ENCODE measurements at places on chromosomes 11 and 22.

GRCh38 chr22:37709445-37709765, 12.6 kb downstream of the TRIOBP start:
- DNase-seq: no peak

DNA sequence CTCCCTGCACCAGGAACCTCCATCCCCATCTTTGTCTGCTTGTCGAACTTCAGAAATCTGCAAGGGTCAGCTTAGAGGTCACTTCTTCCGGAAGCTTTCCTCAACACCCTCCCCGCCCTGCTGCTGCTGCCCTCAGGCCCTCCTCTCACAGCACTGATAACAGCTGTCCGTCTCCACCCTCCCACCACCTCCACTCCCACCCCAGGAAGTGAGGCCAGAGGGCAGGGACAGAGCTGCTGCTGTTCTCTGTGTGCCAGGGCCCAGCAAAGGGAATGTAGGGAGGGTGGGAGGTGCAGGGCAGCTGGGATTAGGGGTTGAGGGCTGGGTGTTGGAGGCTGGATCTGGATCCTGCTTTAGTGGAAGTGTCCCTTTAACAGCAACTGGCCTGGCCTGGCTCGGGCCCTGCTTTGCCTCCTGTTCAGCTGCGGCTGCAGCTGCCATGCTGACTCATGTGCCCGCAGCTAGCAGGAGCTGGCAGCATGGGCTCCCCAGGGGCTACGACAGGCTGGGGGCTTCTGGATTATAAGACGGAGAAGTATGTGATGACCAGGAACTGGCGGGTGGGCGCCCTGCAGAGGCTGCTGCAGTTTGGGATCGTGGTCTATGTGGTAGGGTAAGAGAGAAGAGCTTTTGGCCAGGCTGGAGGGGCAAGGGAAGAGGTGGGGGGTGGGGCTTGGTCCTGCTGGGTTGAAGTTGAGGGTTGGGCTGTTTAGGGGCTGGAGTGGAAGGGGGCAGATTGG, at the start of gene P2RX6:
Gene P2RX6, plus strand, starts transcription at position 440 of the 740 bp plus-strand sequence. Its CDS starts 10 bp downstream, at position 450.
- DNase-seq: no peak

GRCh38 chr22:21051831-21052400, 6.2 kb downstream of the LRRC74B start:
- no peak for DNase-seq

DNA sequence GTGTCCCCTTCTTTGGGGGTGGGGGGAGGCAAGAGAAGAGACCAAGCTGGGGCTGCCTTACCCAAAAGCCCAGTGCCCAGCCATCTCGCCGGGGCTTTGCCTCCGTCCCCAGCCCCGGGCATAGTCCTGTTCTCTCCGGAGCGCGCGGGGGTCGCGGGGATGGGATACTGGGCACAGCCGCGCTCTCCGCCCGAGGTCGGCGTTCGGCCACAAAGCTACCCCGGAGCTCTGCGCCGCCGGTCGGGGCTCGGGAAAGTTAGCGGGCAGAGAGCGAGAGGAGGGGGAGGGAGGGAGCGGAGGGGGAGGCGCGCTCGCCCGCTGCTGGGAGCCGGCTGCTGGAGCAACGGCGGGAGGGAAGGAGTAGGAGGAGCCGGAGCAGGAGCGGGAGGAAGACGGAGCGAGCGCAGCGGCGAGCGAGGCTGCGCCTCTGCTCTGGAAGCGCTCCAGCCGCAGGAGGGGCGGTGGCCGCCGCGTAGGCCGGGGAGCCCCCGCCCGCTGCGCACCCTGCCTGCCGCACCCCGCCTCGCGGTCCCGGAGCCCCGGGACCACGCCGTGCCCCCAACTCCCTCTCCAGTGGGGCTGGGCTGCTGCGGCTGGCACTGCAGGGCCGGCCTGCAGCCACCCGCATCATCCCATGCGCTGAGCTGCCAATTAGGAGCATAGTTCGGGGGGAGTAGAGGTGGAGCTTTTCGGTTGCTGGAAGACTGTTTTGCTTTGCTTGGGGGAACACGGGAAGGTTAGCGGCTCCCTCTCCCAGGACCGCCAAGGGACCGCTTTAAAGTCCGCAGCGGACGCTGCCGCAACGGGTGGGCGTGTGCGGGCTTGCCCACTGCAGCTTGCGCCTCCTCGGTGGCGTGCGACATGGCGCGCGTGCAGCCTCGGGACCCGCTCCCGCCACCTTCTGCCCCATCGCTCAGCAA, at the start of gene SCN4B:
Gene SCN4B, minus strand, starts transcription at position 272 of the 920 bp plus-strand sequence. Its CDS starts 150 bp downstream, at position 122.
- DNase-seq: no peak

DNA sequence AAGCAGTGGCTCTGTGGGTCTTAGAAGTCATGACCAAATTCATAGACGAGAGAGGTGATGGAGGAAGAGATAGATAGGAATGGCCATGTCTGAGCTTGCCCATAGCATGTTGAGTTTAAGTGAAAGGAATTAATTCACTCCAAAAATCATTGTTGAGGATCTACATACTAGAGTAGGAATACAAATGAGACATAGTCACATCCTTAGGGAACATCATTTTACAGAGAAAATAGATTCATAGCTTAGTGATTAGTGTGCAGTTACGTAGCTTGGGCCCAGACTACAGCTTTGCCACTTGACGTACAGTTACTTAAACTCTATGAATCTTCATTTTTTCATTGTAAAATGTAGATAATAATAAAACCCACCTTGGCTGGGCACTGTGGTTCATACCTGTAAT, 21.4 kb upstream of the BMAL1 start:
- DNase-seq: no peak

GRCh38 chr11:122264121-122264520, 148.1 kb upstream of the BLID start:
- no peak for DNase-seq

DNA sequence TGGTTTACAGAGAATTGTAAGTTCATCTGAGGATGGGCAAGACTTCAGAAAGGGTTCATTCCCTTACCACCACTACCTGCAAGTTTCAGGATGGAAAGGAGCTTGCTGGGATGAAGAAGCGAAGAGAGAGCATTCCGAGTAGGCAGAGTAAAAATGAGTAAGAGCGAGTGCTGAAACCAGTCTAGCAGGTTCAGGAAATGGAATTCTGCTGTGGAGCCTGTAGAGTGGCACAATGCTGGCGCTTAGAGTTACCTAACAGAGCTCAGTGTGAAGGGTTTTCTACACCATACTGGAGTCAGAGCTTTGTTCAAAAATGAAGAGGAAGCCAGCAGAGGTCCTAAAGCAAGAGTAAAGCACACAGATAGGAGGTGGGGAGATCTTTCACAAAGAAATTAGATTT, 179.2 kb upstream of the ZC3H12C start:
- DNase-seq: no peak

DNA sequence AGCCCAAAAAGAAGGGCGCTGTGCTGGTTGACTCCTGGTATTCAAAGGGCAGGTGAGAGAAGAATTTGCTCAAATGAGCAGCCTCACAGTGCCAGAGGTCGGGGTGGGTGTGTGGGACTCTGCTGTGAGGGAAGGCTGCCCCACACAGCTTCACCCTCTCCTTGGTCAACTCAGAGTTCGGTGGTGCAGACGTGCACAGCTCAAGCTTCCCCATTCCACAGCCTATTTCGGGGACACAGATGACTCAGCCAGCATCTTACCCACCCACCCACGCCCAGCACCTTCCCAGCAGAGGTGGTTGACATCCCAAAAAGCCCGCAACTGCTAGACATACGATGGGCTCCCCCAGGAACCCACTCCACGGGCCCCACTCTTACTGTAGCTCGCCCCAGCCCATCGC, 46.5 kb upstream of the CCND1 start:
- DNase-seq: no peak

DNA sequence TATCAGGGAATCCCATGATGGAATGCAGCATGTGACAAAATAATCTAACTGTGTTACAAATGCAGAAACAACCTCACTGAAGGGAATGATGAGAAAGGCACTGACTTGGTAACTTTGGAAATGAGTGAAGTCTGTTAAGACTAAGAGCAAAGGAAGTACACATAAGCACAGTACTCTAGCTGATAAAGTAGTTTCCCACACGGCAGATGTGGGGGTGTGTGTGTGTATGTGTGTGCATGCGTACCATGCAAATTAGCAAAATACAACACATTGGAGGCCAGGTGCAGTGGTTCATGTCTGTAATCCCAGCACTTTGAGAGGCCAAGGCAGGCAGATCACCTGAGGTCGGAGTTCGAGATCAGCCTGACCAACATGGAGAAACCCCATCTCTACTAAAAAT, 16.6 kb upstream of the NLRP6 start:
- DNase-seq: no peak
